ENCODE measurements at places on chromosomes 1 and 21.
A peak's percentile ranks its signal among the peaks of the same experiment; 100 is the strongest.

DNA sequence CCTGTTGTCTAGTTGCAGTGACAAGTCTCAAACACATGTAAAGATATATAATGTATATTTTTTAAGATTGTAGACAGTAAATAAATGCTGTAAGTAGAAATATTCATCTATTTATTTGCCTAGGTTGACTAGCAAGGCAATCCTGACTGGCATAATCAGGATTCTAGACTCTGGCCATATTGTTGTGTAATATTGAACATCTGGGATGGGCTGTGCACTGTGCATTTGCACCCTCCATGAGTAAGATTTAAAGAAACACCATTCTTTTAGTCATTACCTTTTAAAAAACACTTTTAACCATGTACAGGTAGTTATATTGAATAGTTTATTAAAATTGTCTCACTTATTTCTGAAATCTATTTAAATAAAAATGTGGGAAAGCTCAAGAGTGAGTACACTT, 32.4 kb downstream of the RASAL2 start:
- DNase-seq = no peak

- DNase-seq = no peak
These were observed 100.1 kb upstream of the JUN start for GRCh38 chr1:58883888-58884482.

GRCh38 chr1:1006305-1007159, 6.6 kb upstream of the HES4 start:
- no peak for DNase-seq

DNA sequence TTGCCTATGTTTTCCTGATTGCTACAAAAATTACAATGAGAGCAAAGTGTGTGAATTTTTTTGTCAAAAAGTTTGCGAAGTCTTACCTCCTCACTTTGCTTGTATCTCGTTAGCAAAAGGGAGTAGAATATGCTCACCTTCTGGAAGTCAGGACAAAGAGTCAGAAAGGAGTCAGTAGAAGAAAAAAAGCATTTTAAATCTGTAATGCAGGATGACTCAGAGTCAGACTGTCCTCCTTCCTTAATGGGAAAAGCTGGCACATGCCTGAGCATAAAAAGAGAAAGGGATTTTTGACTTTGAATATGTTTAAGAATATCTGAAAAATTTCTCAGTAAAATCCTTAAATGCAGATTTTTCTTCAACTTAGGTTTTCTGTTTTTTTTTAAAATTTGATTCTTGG, 14.2 kb upstream of the VN1R5 start:
- no peak for DNase-seq

DNA sequence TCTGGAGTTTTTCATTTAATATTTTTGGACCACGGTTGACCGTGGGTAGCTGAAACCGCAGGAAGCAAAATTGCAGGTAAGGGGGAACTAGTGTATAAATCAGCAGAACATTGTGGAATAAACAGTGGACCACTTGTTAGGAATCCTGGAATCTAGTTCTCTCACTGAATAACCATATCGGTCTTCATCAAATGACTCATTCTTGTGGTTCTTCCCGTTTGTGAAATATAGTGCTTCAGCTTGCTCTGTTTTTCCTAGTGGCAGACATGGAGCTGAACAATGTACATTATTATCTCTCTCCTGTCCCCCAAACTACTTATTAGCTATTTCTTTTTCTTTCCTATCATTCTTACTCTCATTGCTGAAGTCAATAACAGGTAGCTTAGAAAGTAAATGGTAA, 61.9 kb downstream of the HSPA13 start:
- no peak for DNase-seq

GRCh38 chr1:207988326-207989165, 77.6 kb upstream of the CD34 start:
- no peak for DNase-seq

DNA sequence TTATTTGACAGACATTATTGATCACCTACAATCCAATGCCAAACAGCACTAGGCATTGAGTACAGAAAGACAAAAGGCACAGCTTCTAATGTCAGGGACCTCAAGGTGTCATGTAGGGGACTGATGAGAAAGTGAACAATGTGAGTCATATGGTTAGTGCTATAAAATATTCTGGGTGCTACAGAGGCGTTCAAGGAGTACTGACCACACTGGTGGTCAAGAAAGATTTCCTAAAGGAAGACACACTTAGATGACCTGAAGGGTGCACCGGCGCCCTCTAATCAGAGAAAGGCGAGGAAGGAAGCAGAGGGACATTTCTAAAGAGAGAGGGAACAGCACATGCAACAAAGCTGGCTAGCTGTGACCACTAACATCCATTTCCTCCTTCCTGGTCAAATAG, 64.9 kb upstream of the F3 start:
- no peak for DNase-seq

GRCh38 chr1:214658785-214659184, 55.8 kb downstream of the CENPF start:
- no peak for DNase-seq

- DNase-seq = no peak
These were observed 4.4 kb upstream of the C1orf56 start for GRCh38 chr1:151043163-151043562.

GRCh38 chr1:9494936-9495758, 44.1 kb upstream of the SLC25A33 start:
- peak; percentile 46 for DNase-seq

DNA sequence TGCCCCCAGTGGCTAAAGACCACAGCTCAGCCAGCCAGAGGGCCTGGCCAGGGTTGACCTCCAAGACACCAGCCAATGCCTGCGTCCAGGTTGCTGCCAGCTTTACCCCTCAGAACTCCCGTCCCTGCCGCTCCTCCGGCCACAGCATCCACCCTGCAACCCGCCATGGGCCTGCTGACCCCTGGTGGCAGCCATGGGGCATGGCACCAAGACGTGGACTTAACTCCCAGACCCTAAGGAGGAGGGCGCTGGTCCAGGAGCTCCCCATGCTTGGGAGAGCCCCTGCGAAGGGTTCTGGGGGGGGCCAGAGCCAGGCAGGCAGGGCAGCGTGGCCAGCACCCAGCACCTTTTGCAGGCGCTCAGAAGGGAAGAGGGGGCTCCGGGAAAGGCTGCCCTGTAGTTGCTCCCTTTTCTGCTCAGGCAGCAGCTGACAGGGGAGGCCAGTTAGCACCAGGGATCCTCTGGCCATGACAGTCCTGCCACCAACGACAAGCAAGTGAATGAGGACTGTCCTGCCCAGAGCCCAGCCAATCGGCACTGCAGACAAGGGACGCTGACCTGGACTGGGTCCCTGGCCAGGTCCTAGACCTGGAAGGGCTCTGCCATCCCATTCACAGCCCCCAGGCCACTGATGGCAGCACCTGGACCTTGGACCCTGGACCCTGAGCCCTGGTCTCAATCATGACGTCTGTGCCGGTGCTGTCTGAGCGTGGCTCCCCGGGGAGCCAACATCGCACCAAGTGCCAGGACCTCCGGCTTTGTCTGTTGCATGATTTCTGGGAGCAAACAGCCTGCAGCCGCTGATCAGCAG, 246.2 kb downstream of the NPHP4 start:
- DNase-seq = peak; percentile 28

- DNase-seq = no peak
These were observed 49.9 kb downstream of the UMODL1 start for GRCh38 chr21:42120903-42121535.

DNA sequence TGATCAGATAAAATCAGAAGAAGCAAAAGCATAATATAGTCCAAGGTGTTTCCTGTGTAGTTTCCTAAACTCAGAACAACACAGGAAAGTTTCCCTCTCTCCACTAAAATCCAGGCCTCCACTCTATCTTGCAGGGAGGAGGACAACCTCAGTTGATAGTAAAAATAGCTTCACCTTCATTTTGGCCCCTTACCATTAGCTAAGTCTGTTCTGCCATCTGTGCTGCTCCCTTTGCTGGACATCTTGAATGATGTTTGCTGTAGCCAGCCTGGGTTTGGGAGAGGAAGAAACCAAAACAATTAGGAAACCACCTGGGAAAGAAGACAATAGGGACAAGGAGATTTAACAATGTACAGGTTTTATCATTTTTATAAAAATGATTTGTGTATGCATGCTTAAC, 18.6 kb downstream of the DCAF8 start:
- DNase-seq = no peak

- DNase-seq = no peak
These were observed 125.1 kb downstream of the NEK7 start for GRCh38 chr1:198281911-198282310.

GRCh38 chr1:168397806-168398205, 117.1 kb downstream of the TBX19 start:
- DNase-seq = no peak

- DNase-seq = no peak
These were observed 43.4 kb downstream of the WDR64 start for GRCh38 chr1:241695246-241696171.

DNA sequence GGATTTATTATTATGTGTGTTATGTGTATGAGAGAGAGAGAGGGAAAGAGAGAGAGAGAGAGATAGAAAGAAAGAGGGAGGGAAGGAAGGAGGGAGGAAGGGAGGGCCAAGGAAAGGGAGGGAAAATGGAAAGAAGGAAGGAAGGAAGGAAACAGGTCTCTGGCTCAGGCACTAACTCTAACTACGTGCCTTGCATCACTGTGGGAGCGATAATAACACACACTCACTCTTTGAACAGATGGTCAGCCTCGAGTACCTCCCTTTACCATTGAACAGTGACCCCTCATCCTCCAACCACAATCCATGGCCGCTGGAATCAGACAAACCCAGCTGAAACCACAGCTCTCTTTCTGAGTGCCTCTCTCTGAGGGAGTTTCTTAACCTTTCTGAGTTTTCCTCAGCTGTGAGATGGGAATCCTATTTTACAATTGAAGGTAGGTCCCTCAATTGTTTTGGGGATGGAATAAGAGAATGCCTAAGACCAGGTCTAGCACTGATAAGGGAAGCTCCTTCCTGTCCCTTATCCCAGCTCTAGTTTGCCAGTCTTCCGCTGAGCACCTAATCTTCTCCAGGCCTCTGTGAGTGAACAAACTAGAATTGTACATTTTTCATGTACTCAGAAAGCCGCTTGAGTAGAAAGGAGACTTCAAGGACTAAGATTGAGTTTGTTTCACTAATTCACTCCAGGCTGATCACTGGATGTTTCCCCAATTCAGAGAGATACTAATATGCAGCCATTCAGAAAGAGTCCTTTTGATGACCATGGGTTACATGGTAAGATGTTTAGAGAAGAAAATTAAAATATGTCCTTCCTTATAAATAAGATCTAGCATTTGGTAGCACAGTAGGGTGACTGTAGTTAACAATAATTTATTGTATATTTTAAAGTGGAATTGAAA, 62.8 kb downstream of the IRF2BP2 start:
- no peak for DNase-seq

DNA sequence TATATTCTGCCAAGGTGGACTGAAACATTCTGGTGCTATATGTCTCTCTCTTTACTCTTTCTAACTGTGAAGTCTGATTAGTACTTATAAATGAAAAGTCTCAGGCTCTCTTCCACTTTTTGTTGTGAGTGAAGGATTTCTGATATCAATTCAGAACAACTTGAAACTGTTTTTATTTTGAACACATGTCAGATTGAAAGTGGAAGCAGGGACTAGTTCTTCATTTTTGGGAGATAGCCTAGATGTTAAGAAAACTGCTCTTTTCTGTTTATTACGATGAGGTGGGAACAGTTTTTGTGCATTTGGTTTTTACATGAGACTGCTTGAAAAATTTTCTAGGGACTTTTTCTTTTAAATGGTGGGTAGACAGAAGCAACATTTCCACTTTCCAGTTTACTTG, 14.5 kb upstream of the GBP3 start:
- DNase-seq = no peak

DNA sequence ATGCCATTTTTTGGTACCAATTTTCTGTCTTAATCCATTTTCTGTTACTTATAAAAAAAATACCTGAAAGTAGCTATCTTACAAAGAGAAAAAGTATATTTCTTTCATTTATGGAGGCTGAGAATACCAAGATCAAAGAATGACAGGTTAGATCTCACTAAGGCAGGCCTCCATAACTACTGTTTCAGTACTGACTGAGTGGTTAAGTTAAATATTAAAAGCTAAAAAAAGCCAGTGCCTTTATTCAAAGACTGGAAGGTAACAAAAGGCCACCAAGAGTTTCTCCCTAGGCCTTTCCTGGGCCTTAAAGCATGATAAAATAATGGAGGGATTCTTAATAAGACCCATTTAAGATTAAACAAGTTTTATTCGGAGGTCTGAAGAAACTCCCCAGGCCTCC, 687.7 kb upstream of the ADGRL4 start:
- no peak for DNase-seq

DNA sequence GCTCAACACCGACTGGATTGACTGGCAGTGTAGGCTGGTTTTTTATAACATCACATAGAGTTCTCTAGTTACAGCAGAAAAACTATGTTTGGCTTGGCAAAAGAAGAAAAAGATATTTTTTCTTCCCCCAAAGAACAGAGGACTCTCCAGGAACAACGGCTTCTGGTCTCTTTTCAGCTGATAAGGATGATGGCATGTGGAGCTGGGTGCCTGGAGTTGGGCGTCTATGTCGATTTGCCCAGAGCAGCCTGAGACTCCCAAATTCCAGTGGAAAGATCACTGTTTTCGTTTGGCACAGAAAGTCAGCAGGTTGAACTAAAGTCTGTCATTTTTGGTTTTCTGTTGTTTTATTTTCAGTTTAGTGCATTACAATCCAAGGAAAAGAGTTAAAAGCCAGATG, 91.1 kb downstream of the SMYD2 start:
- no peak for DNase-seq

GRCh38 chr1:180182643-180183311, 28.1 kb downstream of the QSOX1 start:
- DNase-seq = no peak

GRCh38 chr21:19950347-19950746, 1047.9 kb upstream of the NCAM2 start:
- DNase-seq = no peak

GRCh38 chr21:45202889-45203288, 84.8 kb downstream of the POFUT2 start:
- no peak for DNase-seq

DNA sequence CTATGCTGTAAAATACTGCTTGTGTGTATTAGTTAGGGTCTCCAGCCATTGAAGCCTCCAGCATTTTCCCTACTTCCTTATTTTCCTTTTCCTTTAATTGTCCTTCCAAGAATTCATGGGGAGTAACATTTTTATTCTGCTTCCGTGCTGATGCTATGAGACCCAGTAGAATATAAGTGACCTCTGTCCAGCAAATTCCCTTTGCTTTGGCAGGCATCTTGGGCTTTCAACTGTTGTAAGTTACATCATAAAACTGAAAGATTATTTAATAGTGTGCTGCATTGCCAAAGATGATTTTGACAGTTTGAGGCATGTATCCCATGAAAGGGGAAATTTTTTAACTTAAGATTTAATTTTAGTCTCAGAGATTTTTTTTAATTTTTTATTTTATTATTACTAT, 48.1 kb upstream of the B3GALT2 start:
- DNase-seq = no peak

DNA sequence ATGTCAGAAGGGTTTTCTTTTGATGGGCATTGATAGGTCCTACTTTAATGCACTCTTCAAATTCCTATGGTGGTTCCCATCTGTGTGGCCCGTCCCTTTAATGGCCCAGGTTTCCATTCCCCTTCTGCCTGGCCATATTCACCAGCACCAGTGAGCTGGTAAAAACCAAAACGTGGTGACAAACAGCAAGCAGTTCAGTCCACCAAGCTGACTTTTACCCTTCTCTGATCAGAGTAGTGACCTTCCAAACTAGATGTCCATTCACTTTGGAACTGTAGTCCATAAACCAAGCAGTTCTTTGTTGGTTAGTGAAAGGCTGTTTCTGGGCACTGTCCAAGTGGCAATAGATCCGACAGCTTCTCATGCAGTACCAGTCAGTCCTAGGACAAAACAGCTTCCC, 60.5 kb downstream of the SMYD2 start:
- no peak for DNase-seq
